Stimulated activated CD8-positive, alpha-beta memory T cell treated with anti-CD3 and anti-CD28 coated beads, Interleukin-15, amount 100 ng/mL, for 24 hours (primary cell): ENCODE measurements at places on chromosomes 12 and 14.

GRCh38 chr12:26402648-26403047 lies 207.3 kb downstream of the SSPN start:
- DNase-seq = no peak

DNA sequence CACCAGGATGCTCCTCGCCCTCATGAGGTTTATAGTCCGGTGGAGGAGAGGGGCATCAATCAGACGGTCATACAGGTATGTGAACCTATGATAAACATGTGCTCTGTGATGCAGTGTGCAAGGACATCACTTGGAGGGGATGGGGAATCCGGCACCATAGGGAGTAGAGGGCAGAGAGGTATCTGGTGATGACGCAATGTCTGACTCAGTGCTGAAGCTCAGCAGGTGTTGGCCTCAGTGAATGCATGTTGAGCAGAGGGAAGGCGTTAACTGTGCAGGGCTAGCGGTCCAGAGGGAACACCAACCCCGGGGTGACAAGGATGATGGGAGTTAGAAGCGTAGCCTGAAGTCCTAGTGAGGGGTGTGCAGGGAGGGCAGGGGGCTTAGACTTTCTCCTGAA lies 200.9 kb downstream of the TMEM132C start:
- no peak for DNase-seq

- DNase-seq = no peak
Measured at GRCh38 chr12:5524769-5525436, 93.0 kb downstream of the NTF3 start.

- no peak for DNase-seq
Measured at GRCh38 chr12:42507081-42507480, 82.5 kb downstream of the PRICKLE1 start.

- no peak for DNase-seq
Measured at GRCh38 chr14:22650960-22651521, 6.9 kb upstream of the OR6J1 start.

GRCh38 chr12:27900920-27901879 lies 71.3 kb downstream of the PTHLH start:
- DNase-seq = no peak

- DNase-seq = no peak
Measured at GRCh38 chr14:43022094-43022800, 1415.6 kb downstream of the LRFN5 start.

DNA sequence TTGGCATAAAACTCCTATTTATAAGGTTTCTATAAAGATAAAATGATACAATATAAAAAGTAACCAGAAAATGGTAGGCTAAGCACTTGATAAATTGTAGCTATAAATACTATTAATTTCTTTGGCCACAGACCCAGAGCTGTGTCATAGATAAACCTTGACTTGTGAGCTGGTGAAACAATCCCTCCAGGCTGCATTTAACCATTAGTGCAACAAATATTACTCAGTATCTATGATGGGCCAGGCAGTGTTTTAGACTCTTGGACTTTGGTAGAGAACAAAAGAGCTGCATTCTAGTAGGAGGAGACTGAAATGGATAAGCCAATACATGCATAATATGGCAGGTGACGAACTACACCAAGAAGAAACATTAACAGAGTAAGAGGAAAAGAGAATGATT lies 178.1 kb downstream of the BTG1 start:
- DNase-seq = no peak

DNA sequence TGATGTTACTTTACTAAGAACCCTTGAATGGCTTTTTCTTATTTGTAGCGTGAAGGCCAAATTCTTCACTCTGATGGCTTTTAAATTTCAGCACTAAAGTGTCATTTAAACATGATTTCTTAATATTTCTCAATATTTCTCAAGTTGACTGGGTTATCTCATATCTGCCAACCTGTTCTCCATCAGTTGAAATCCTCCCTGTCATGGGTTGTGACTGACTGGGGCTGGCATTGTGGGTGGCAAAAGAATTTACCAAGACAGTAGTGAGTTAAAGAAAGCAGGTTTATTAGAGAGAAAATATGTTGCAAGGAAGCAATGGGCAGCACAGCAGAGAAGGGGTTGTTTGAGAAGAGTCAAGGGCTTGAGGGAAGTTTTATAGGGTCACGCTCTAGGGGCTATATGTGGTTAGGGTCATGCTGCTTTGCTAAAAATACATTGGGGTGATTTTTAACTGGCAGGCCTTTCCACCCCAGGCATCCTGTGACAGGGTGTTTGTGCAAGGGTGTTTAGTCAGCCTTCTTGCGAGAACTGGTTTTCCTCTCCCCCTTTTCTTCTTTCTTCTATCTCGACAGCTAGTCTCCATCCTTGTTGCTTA lies 232.8 kb upstream of the SEL1L start:
- DNase-seq = no peak

DNA sequence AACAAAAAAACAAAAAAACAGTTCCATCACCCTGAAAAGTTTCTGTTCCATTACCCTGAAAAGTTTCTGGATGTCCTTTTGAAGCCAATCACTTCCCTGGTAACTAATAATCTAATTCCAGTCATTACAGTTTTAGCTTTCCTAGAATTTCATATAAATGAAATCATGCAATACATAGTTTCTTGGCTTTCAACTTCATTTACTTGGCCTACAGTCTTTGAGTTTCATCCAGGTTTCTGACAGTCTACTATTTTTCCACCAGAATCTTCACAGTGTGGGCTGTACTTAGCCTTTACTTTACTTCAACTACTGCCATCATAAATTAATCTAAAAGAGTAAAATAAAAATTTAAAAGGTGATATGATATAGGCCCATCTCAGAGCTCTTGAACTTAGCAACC lies 55.5 kb downstream of the RPS6KA5 start:
- DNase-seq = no peak

DNA sequence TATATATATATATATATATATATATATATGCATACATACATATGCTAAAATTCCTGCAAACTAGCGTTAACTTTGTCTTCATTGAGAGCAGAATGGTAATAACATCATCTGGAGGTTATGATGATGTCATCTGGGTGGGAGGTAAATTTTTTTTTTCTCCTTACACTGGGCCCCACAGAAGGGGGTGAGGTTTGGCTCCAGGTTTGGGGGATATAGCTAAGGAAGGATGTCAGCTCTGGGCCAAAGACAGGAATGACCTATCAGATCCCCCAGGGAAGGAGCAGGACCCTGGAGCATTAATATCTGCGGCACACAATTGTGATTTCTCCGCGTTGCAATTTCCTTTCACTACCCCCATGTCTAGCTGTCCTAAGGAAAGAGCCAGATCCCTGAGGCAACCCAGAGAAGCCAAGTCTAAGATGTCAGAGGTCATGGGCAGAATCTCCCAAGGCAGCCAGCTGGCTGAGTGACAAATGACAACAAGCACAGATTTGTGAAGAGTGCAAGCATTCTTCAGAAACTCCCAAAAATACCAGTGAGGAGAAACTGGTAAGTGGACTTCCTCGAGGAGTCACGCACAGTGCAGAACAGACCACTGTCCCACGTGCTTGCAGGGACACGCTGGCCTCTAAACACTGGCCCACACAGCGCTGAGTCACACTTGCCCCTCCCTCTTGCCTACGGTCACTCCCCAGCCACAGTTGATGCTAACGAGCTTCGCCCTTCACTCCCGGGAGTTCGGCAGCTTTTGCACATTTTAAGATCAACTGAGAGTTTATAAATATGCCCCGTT lies 9.9 kb downstream of the UBC start:
- DNase-seq = no peak
